ENCODE measurements at places on chromosomes 2 and 18.

- no peak for DNase-seq
These were observed 2.9 kb downstream of the C1QL2 start for GRCh38 chr2:119155633-119156032.

DNA sequence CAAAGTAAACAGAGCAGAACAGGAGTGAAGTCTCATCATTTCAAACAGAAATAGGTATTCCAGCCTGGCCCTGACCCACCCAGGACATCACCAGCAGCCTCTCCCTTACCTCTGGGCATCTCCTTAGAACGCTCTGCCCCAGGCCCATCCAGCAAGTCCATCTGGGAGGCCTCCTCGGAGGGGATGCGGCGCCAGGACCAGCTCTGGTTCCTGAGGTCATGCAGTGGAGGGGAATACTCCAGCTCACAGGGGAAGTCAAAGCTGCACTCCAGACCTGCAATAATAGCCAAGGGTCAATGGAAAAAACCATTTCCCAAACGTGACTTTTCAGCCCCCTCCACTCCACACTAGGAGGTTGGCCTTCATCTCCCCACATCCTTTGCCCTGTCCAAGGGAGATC is 226.6 kb downstream of the ALK start:
- no peak for DNase-seq

- no peak for DNase-seq
These were observed 73.5 kb upstream of the ASB18 start for GRCh38 chr2:236337465-236338325.

GRCh38 chr2:20603791-20604190 is 47.1 kb downstream of the HS1BP3 start:
- no peak for DNase-seq

GRCh38 chr2:218386505-218387368 is 4.7 kb downstream of the SLC11A1 start:
- no peak for DNase-seq

- DNase-seq, result no peak
These were observed 212.1 kb upstream of the COPS8 start for GRCh38 chr2:236873636-236874035.

- DNase-seq, result no peak
These were observed 47.7 kb upstream of the EML6 start for GRCh38 chr2:54675738-54676137.
